CD4-positive, alpha-beta T cell treated with Interleukin-12 subunit alpha and Interleukin-12 subunit beta, for 1 hour (primary cell): ENCODE measurements at places on chromosomes 4 and X.

GRCh38 chr4:30757357-30757756 lies 37.2 kb downstream of the PCDH7 start:
- no peak for DNase-seq

- DNase-seq: peak; percentile 22
Measured at GRCh38 chr4:25330905-25331808, 18.6 kb downstream of the ZCCHC4 start.

GRCh38 chrX:136767104-136767941 lies 13.4 kb downstream of the ARHGEF6 start:
- DNase-seq: peak; percentile 44

GRCh38 chr4:4712800-4713528 lies 146.5 kb upstream of the MSX1 start:
- DNase-seq: no peak

DNA sequence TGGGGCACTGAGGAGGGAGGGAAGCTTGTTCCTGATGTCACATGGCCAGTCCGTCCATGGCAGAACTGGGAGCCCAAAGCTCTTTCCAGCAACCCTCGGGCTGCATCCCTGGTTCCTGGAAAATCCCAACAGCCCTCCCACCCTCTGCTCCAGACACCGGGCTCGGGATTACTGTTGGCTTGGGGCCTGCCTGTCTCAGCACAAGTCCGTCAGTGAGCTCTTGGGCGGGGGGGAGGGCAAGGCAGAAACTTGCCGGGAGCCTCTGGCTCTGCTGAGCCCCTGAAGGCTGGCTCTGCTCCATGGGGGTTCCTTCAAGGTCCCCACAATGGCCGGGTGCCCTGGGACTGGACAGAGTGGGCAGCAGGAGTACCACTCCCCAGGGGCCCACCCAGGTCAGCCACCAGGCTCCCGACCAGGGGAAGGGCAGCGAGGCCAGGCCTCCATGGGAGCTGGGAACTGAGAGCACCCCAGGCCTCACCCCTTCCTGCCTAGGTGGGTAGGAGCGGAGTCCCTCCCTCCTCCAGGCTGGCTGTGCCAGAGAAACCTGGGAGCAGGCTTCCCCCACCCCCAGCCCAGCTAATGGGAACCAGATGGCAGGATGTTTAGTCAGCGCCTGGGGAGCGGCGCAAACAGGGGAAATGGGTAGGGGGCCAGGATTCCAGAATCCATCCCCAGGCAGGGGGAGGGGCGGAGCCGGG lies 6.4 kb upstream of the HAUS7 start:
- no peak for DNase-seq

- DNase-seq: no peak
Measured at GRCh38 chr4:100113732-100114131, 76.5 kb downstream of the DDIT4L start.

DNA sequence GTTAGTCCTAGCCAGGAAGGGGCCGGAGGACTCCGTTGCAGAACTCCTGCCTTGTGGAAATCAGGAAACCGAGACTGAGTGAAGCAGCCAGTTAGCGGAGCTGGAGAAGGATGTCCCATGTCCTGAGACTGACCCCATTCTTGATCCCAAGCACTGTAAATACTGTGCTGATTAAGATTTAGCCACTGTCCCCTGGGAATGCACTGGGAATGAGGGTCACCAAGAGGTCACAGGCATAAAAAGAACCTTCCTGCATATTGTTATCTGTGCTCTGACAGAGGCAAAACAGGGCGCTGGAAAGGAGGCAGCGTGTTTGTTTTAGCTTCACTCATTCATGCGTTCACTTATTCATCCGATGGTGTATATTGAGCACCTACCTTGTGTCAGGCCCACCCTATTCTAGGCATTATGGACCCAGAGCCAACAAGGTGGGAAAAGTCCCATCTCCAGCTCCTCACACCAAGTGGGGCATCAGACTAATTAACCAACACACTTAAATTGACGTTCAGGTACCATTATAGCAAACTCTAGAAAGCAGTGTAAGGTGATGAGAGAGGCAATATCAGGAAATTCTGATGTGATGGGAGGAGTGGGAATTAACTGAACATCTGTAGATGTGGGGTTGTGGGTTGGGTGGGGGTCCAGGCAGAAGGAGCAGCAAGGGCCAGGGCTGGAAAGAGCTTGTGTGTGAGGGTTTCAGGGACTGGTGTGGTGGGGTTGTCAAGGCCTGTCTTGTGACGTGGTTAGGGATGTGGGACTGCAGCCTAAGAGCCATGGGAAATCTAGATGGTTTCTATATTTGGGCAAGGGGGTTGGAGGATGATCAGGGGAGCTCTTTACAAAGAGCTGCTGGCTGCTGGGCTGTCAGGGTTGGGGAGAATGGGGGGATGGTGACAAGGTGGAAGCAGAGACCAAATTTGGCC lies 10.6 kb upstream of the SLC2A9 start:
- no peak for DNase-seq

GRCh38 chr4:152850377-152850776 lies 70.6 kb downstream of the ARFIP1 start:
- DNase-seq: peak; percentile 22
